Right ventricle myocardium inferior (tissue), 1 donor: ENCODE measurements at places on chromosomes 3 and 15. TPM values are rescaled to one million over a fixed set of nuclear protein-coding genes. Genes with fewer than 3 reads are reported as not detected.
A peak's percentile ranks its signal among the peaks of the same experiment; 100 is the strongest.

The PYGO1 gene
- total RNA-seq, result 6.7 TPM

GRCh38 chr3:186540221-186540834 is 3.9 kb downstream of the CRYGS start:
- no peak for DNase-seq

- no peak for DNase-seq
Measured at GRCh38 chr3:196292286-196292923, 4.9 kb upstream of the PCYT1A start.

DNA sequence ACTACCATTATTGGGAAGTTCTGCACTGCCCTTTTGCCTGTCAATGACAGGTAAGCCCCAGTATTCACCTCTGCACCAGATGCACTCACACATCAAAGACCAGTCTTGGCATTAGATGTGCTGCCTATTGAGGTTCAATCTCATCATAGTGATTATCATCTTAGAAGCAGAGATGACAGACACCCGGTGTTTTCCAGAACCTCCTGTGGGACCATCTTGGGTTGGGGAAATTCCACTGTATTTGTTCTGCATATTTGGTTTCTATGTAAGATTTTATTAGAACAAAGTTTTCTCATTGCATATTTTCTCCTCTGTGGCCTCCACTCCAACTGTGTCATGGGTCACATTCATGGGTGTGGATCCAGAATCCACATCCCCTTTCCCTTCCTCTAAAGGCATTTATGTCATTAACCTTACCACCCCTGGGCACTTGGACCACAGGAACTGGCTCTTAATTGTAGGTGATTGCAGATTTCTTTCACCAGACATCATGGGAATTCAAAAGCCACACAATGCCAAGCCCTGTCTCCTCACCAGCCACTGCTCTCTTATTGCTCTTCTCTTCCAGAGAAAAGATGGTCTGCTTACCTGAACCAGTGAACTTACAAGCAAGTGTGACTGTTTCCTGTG is 31.2 kb downstream of the PLA1A start:
- DNase-seq, result no peak

- DNase-seq, result no peak
Measured at GRCh38 chr3:128077665-128078064, 25.4 kb downstream of the SEC61A1 start.

- DNase-seq, result no peak
Measured at GRCh38 chr3:52851348-52851747, 16.5 kb upstream of the MUSTN1 start.

The CPA3 gene
- 3.3 TPM for total RNA-seq

DNA sequence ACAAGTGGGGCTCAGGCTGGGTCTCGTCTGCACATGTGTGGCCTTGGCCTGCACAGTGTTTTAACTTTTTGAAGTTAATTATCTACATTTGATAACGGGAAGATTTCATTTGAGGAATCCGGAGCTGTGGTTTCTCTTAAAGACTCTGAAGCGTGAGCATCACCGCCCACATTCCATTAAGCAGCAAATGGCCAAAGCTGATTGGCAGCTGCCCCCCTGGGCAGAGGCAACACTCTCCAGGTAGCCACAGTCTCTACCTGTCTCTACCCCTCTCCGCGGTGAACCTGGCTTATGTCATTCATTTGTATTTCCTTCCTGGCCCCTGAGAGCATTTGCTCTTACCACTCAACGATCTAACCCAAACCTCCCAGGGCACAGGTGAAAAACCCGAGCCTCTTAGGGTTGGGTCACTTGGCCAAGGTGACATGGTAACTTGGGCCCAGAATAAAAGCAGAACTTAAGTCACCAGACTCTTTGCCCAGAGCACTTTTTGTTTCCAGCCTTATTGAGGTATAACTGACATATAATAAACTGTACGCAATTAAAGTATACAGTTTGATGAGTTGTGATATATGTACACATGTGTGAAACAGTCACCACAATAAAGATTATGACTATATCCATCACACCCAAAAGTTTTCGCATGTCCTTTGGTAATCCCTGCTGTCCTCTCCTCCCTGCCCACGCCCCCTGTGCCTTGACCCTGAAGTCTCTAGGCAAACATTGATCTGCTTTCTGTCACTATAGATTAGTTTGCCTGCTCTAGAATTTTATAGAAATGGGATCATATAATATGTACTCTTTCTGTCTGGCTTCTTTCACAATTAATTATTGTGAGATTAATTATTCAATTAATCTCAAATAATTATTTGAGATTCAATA is 245.7 kb upstream of the HES1 start:
- DNase-seq, result no peak

GRCh38 chr15:44308889-44309288 is 20.4 kb downstream of the GOLM2 start:
- no peak for DNase-seq

The LRRC31 gene
- total RNA-seq, result not detected

- no peak for DNase-seq
Measured at GRCh38 chr3:137692803-137693431, 71.2 kb upstream of the SOX14 start.

GRCh38 chr3:56339244-56339643 is 129.0 kb downstream of the ERC2 start:
- DNase-seq, result no peak

GRCh38 chr3:5004319-5005152 is 25.3 kb downstream of the BHLHE40 start:
- no peak for DNase-seq

The DAZL gene
- total RNA-seq, result not detected

GRCh38 chr3:136602818-136603217 is 149.4 kb downstream of the STAG1 start:
- no peak for DNase-seq

The UROC1 gene
- total RNA-seq, result not detected

The ITGA11 gene
- total RNA-seq, result 32.6 TPM

The SLC22A13 gene
- total RNA-seq, result not detected

GRCh38 chr3:46354984-46355383 is 1.1 kb downstream of the CCR2 start:
- DNase-seq, result no peak

The NIPA2 gene
- total RNA-seq, result 22.6 TPM

GRCh38 chr15:64921711-64922110 is 10.0 kb downstream of the ANKDD1A start:
- no peak for DNase-seq

The ACOX2 gene
- 33.4 TPM for total RNA-seq

DNA sequence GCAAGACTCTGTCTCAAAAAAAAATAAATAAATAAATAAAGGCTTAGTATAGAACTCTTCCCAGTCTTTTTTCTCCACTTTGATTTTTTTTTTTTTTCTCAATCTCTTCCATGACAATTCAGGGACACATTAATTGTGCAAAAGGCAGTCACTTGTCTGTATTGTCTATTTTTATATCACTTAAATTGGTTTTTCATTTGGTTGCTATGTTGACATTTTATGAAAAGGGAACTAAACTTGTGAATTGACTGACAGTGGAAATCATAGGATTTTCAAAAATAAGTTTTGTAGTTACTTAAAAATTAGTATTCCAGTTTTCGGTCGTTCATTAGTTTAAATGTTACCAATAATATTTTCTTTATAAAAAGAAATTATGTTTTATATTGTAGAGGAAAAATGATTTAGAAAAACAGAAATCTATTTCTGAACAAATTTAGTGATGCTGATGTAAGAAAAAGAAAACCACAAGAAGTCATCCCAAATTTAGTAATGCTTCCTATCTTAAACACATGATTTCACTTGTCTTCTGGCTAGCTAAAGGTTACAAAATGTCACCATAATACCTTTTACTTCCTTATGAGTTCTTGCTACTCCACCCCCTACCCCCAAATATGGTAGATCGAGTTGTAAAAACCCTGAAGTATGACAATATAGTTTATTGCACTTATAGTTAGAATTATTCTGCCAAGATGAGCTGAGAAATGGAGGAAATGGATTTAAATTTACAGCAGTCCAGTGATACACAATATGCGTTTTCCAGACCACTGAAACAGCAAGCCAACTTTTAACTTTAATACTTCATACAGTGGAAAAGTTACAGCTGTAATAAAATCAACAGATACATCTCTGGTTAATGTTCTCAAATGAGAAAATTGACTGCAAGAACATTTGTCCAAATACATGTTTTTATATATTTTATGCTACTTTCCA is 37.0 kb downstream of the PPARG start:
- no peak for DNase-seq

- no peak for DNase-seq
Measured at GRCh38 chr3:24756101-24756888, 261.6 kb upstream of the THRB start.

DNA sequence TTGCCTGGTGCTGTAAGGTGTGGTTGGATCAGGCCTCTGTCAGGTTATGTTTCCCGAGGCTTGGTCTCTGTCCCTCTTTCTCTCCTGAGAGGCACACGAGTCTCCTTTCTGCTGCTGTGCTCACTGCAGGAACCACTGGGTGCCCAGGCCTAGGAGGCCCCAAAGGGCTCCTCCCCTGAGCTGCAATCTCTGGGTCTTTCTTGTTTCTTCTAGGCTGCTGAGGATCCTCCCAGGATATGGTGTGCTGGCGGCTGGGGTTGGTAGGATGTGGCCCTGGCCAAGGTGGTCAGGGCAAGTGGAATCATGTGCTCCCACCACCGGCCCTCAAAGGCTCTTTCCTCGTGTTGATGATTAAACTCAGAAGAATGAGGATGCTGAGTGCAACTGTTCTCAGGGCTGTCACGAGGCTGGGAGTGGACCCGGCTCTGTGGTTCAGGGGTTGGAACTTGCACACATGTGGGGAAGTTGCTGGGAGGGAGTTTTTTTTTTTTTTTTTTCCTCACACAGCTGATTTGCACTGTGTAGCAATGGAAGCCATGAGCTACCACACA is 43.6 kb upstream of the CTSH start:
- DNase-seq, result peak; percentile 83

The IGSF10 gene
- total RNA-seq, result 3.0 TPM

GRCh38 chr3:52317208-52318000 is 1.3 kb downstream of the DNAH1 start:
- DNase-seq, result peak; percentile 78

GRCh38 chr3:28980631-28981030 is 300.2 kb upstream of the RBMS3 start:
- DNase-seq, result no peak

GRCh38 chr15:39056357-39056756 is 491.7 kb upstream of the RASGRP1 start:
- DNase-seq, result no peak

The RTP3 gene
- not detected for total RNA-seq

The KBTBD8 gene
- 4.1 TPM for total RNA-seq

DNA sequence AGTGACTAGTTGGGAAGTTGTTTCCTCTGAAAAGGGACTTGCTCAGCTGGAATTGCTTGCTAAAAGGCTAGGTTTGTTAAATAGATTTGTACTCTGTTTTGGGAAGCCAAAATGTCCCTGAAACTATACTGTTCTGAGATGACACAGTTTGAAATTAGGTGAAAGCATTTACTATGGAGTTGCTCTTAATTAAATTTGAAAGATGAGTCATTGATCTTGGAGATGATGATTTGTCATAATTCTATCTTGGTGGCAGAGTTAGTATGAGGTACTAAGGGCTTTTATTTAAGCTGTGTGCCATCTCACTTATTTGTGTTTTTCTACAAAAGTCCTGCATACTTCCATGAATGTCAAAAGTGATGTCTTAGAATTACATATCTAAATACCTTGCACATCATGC is 320.9 kb downstream of the PTPRG start:
- DNase-seq, result no peak

DNA sequence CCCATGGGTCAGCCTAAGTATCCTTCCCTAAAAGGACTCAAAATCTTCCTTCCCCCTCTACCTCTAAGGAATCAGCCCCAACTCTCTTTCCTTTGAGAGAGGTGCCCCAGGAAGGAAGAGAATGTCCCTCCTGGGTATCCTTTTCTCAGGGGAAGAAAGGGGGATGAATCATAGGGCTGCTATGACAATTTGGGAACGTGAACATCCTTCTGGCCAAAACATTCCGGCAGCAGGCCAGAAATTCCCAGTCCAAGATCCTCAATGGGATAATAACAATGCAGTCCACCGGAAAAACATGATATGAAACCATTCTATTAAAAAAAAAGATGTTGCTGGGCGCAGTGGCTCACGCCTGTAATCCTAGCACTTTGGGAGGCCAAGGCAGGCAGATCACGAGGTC is 50.8 kb upstream of the CACNA2D3 start:
- DNase-seq, result no peak

The DNAJB11 gene
- 26.5 TPM for total RNA-seq

DNA sequence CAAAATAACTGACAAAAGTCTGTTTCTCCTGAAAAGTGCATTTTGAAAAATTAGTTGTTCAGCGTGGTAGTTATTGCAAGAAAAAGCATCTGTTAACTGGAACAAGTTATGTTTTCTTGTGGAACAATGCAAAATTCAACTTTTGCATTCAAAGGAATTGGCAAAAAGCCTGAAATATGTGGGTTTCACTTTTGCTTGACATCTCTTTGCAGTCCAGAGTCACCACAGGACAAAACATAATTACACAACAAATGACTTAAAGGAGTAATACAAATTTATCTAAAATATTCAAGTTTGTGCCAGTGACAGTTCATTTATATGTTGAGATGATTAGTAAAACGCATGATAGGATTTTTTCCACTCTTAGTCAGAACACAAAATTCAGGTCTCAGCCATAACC is 96.3 kb upstream of the P2RY1 start:
- DNase-seq, result no peak

- DNase-seq, result no peak
Measured at GRCh38 chr3:151123827-151124226, 38.4 kb downstream of the MED12L start.

The PPP1R14D gene
- not detected for total RNA-seq

- no peak for DNase-seq
Measured at GRCh38 chr3:42149975-42150374, 58.8 kb downstream of the TRAK1 start.

DNA sequence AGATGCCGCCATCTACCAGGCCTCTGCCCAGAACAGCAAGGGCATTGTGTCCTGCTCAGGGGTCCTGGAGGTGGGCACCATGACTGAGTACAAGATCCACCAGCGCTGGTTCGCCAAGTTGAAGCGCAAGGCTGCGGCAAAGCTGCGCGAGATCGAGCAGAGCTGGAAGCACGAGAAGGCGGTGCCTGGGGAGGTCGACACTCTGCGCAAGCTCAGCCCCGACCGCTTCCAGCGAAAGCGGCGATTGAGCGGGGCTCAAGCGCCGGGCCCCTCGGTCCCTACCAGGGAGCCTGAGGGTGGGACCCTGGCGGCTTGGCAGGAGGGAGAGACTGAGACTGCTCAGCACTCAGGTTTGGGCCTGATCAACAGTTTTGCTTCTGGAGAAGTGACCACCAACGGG is 22.6 kb downstream of the ALPK3 start:
- DNase-seq, result no peak

The NMNAT3 gene
- 11.0 TPM for total RNA-seq

GRCh38 chr3:114639171-114639570 is 345.3 kb downstream of the TIGIT start:
- DNase-seq, result no peak

The WDR93 gene
- not detected for total RNA-seq
